Cortex of kidney (tissue), 1 donor: ENCODE measurements at places on chromosomes 5 and 9.

DNA sequence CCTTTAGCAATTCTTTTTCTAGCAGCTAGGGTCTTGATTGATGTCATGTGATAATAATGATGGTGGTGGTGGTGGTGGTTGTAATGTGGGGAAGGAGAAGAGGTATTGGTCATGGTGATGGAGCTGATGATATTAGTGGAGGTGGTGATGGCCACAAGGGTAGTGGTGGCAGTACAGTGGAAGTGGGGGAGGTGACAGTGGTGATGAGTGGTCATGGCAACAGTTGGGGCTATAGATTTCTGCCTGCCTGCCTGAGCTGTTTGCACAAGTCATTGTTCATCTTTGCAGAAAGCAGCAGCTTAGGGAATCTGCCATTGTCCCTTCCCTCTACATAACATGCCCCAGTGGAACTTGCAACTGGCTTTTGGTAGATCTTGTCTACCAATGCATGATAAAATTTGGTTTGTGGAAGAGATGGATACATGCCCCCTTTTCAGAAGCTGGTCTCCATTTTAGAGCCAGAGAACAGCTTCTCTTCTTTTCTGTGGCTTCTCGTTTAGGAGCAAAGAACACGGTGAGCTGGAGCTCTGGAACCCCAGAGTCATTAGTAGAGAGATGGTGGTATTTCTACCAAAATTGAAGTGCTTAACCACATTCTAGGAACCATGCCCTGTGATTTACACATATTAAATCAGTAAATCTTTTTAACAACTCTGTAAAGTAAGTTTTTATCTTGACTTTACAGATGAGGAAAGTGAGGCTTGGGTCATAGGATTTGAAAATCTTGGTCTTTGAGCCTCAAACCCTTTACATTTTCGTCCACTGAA is 100.3 kb downstream of the AOPEP start:
- DNase-seq: no peak

GRCh38 chr5:80754900-80755299 is 100.1 kb upstream of the DHFR start:
- no peak for DNase-seq

DNA sequence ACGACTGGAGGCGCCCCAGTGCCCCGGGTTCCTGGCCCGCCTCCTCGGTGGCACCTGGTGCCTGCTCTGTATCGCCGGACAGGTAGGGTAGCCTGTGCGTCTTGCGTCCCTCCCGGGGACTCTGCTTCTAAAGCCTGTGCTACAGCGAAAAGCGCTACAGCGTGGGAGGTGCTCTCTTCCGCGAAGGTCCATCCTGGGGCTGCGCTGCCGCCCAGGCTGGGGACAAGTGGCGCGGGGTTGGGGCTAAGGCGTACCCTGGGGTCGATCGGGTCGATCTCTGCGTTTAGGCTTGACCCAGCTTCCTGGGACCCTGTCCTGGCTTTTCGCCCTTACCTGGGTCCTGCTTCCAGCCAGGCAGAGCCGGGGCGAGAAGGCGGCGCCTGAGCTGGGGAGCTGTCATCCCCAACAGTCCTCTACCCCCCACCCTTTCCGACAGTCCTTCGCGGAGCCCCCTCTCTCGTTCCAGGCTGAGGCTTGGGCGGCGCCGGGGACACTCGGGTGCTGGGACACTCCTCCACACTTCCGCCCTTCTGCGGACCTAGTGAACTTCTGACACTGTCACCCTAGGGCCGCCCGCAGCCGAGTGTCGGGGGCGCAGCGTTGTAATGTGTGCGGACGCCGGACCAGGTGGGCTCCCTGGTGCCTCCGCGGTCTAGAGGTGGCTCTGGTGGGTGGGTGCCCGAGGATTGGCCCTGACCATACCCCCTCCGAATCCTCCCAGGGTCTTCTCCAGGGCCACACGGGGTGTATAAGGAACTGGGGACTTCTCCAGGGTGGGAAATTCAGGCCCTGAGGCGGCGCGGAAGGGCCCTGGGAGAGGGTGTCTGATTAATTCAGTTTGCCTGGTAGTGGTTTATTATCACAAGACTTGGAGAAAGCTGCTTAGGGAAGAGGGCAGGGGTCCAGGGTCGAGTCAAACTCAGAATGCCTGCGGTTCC is 328.2 kb downstream of the SH3GL2 start:
- DNase-seq: no peak

- no peak for DNase-seq
These were observed 3.7 kb upstream of the HOMER1 start for GRCh38 chr5:79517601-79518000.

DNA sequence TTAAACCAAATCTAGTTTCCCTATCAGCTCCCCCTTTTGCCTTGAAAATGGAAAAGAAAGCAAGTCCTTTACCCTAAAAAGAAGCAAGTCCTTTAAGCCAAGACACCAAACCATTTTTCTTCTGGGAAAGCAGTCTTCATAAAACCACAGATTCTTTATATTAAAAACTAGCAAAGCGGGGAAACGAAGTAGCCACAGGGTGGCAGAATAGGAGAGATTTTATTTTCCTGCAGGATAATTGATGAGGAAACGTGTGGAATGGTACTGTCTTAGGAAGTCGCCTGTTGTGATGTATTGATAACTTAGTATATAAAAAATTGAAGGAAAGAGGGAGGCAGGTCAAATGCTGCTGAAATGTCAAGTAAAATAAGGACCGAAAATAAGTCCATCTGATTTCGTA is 41.1 kb downstream of the ZNF883 start:
- no peak for DNase-seq

- no peak for DNase-seq
These were observed 101.0 kb downstream of the TMEM232 start for GRCh38 chr5:110625376-110625999.

DNA sequence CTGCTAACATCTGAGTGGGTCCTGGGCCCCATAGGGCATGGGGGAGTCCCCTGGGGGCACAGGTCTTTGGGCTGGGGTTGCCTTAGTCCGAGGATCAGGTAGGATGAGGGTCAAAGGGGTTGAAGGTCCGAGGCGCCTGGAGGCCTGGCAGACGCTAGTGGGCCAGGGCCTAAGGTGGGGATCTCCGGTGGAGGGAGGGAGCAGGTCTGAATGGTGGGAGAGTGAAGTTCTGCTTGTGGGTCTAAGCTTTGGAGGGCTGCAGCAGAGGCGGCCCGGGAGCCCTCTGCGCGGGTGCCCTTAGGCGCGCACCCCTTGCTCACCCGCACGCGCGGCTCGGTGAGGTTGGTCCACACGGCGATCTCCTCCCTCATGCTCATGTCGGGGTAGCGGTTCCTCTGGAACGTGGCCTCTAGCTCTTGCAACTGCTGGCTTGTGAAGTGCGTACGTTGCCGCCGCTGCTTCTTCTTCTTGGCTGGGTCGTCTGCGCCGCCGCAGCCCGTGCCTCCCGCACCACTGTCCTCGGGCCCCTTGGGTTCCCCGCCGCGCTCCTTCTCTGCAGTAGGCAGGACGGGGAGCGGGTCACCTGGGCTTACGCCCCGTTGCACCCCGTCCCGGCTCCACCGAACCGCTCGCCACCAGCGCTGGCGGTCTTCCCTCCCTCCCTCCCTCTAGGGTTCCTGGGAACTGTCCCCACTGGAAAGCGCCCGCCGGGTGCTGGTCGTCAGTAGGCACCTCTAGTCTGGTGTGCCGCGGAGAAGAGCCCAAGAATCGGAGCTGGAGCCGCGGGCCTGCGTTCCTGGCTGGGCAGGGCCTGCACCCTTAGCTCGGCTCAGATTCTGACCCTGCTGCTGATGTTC is 2.8 kb downstream of the PITX1 start:
- no peak for DNase-seq

DNA sequence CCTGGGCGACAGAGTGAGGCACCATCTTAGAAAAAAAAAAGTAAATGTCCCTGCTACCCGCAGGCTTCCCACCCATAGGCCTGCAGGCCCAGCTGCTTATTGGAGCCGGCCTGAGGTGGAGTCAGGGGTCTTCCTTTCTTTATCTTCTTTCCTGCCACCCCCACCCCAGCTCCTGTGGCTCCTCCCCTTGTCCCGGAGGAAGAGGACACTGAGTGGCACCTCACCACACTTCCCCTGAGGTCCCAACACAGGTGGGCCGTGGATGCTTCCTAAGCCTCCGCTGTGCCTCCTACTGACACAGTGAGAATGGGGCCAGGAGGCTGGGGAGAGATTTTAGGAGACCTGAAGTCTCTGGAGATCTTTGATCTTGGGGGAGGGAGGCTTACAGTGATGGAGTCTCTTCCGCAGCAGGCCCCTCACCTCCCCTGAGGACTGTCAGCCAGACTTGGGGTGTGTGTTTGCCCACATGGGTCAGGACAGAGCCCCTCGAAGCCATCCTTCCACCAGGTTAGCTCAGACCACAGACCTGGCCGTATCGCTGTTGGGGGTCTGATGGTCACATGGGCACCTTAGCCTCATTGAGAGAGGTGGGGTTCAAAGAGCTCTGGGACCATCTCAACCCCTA is 135.4 kb upstream of the IER5L start:
- DNase-seq: no peak

DNA sequence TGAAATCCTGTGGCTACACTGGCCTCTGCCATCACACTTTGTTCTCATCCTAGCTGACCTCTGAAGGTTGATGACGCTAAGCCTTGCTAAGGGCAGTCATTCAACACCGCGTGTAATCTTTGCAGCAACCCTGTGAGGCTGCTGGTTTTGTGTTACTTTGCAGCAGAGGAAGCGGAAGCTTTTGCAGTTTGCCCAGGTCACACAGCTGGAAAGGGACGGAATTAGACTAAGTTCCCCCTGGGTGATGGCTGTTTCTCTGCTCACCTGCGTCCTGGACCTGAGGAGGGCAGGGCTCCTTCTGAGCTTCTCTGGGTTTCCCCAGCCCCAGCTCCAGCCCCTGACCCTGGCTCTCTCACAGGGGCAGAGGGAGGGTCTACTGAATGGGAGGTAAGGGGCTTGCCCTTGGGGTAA is 7.3 kb upstream of the SLC25A51 start:
- DNase-seq: no peak

DNA sequence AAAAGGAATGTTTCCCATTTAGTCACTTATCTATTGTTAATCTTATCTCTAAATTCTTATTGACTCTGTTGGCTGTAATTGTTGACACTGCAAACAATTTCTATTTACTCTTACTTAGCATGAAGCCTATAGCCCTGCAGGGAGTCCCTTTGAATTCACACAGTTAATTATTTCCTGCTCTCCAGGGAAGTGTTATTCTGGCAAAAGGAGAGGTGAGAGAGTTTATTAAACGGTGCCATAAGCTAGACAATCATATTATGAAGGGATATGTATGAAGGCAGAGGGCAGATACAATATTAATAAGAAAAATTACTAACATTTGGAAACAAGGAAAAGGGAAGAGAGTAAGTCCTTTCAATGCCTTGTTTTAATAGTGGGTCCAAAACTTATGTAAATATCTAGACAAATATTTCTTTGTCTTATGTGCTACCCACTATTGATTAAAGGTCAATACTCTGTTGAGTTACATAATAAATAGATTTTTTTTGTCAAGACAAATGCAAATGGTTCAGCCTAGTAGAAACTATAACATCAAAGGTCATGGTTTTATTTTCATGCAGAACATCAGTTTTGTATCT is 107.1 kb downstream of the CDH18 start:
- DNase-seq: no peak

DNA sequence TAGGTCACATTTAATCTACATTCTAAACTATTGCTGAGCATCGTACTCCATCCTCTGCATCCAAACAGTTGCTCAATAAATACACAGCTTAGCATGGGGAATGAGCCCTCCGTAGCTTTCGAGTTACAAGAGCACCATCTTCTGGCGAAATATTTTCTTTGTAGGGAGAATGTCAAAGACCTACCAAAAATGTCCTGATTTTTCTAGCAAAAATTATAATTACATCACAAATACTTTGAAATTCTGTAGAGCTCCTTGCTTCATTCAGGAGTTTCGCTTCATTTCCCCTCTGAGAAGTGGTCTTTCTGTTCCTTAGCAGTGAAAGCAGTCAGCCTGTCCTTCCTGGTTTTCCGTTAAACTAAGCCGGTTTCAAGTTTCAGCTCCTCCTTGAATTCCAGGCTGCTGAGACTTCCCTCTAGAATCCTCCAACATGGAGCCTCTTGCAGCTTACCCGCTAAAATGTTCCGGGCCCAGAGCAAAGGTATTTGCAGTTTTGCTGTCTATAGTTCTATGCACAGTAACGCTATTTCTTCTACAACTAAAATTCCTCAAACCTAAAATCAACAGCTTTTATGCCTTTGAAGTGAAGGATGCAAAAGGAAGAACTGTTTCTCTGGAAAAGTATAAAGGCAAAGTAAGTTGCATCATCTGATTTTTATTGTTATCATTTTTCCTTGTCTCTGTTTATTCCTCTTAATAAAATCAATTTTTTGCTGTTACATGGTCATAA is at the start of gene GPX8:
GPX8 (plus strand) TSS at position 409 of the 730 bp plus-strand sequence; CDS start at position 431, 22 bp downstream.
- no peak for DNase-seq

- no peak for DNase-seq
These were observed 163.8 kb downstream of the GABRB2 start for GRCh38 chr5:161382685-161383084.

GRCh38 chr5:40505031-40505430 is 174.7 kb upstream of the PTGER4 start:
- no peak for DNase-seq

- DNase-seq: no peak
These were observed 169.0 kb upstream of the PANK3 start for GRCh38 chr5:168747987-168748777.

DNA sequence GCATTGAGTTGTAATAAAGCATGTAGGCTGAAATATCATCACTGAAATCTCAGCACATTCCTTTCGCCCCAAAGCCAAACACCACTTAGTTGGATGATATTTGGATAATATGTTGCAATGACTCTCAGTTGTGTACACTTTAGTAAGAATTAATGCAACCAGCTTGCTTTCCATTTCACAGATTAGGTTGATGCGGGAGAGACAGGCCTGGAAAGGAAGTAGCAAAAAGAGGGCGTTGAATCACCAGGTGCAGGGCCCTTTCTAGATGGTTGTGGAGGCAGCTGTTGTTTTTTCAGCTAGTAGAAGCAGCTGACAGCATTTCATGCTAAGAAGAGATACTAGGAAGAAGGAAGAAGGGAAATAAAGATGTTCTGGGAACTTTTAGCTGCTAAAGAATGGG is 30.9 kb downstream of the DMRT3 start:
- no peak for DNase-seq

DNA sequence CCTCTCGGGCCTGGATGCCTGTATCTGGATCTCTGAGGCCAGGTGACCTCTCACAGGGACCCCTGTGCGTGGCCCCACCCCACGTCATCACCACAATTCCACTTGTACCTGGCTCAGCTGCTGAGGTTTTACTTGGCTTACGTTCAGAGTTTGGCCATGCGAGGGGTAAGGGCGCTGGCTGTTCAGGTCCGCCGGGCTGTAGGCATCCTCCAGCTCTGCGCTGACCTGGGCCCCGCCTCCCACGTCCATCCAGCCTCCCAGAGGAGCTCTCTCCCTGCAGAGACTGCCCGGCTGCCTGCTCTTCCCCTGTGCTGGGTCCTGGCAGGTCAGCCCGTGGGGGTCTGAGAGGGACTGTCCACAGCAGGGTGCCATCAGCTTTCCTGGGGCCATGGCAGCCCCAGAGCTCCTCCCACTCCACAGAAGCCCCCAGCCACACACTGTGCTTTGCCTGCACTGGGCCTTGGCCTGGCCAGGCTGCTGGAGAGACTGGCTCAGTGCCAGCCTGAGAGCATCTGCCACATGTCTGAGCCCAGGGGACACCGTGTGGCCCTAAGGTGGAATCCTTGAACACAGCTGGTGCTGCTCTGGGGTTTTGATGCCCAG is 43.6 kb downstream of the SLC6A3 start:
- no peak for DNase-seq

- no peak for DNase-seq
These were observed 89.4 kb upstream of the CNTLN start for GRCh38 chr9:17045381-17045940.

GRCh38 chr9:126906091-126906490 is 8.5 kb upstream of the RALGPS1 start:
- DNase-seq: no peak
